Trophoblast cell (in vitro differentiated cells and primary cell): ENCODE measurements at places on chromosomes 7 and 10.

- peak; percentile 51 for DNase-seq
Measured at GRCh38 chr10:116947841-116948529, 57.0 kb downstream of the SHTN1 start.

DNA sequence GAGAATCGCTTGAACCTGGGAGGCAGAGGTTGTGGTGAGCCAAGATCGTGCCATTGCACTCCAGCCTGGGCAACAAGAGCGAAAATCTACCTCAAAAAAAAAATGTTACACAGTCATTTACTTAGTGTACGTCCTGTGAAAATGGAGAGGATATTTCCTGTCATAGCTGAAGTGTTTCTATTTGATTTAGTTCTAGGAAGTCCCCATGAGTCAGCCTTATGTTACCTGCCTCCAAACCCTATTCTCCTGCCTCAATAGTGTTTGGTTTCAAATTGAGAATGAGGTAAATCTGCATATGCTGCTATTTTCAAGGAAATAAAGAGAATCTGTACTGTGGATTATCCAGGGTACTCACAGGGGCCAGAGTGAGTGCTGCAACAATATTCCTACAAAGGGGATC is 1284.5 kb upstream of the AUTS2 start:
- no peak for DNase-seq

GRCh38 chr7:149855361-149856305 is 17.5 kb downstream of the ZNF862 start:
- DNase-seq: no peak

DNA sequence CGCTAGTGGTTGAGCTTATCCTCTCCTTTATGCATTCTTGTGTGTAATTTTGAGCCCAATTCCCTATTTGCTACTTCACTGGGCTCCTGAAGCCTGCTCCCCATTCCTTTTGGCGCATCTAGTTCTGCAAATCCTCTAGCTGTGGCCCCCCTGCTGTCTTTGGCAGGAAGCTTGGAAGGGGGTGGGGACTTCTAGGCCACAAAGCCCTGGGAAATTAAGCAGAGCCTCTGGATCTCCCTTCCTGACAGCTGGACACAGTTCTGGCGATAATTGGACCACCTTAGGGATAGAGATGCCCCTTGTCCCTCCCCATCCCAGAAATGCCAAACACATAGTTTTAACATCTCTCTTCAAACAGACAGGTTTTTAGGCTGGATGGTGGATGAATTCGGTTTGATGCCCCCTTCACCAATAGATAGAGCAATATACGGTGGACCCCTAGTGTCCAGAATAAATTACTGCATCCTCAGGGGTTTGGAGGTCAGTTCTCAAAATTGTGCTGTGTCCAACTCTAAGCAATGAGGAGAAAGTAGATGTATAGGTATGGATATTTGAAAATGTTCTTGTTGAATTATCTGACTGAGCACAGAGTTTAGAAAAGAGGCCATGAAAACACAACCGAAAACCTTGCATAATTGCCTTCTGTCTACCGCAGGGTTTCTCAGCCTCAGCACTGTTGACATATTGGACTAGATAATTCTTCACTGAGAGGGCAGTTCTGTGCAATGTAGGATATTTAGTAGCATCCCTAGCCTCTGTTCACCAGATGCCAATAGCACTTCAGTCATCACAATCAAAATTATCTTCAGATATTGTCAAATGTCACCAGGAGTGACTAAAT is 75.5 kb downstream of the PAPSS2 start:
- no peak for DNase-seq

GRCh38 chr7:158581440-158582088 is 6.1 kb downstream of the PTPRN2 start:
- DNase-seq: peak; percentile 76

- no peak for DNase-seq
Measured at GRCh38 chr10:92027141-92027540, 103.6 kb downstream of the BTAF1 start.

GRCh38 chr7:98105942-98106544 is 619 bp upstream of the LMTK2 start:
- peak; percentile 28 for DNase-seq

DNA sequence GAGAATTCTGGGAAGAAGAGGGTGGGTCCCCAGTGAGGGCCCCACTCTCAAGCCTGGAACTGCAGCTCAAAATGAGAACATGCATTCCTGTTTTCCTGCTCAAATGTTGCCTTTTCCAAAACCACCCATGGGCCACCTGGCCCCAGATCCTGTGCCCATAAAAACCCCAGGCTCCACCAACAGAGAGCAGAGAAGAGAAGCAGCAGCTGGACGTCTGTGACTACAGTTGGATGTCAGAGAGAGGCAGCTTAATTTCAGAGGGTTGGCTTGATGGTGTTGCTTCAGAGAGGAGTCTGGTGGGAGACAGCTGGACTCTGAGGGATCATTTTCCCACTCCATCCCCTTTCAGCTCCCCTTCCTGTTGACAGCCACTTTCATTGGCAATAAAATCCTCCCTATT is 256.4 kb downstream of the FZD1 start:
- no peak for DNase-seq

DNA sequence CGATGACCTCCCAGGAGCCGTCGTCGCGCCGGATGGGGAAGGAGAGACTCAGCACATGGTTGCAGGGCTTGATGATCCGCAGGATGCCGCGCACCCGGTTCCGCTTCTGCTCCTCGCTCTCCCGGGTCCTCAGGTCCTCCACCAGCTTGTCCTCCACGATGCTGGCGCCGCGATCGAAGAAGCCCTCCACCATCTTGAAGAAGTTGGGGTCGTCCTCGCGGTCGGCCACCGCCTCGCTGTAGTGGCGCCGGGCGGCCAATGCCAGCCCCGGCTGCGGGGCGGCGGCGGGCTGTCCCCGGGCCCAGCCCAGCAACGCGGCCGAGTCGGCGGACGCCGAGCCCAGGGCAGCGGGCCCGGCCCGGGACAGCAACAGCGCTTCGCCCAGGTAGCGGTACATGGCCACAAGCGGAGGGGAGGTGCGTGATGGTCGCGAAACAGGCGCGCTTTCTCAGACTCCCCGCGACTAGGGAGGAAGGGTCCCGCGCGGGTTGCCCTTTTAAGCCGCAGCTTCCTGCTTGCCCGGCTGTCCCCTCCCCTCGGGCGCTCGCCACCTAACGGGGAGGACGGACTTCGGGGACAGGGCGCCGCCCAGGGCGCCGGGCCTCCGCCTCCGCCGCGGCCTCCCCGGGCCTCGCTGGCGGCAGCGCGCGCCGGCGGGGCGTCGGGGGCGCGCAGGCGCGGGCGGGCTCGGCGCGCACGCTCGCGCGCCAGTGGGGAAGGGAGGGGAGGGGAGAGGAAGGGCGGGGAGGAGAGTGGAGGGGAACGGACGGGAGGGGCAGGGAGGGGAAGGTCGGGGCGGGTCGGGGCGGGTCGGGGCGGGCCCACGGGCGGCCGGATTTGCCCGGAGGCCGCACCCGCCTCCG is at the start of the genes GLUD1 and SHLD2:
TSS of gene GLUD1 (minus strand) at position 471 of the 863 bp plus-strand sequence. CDS start at position 397, 74 bp downstream.
TSS of gene SHLD2 (plus strand) at position 834 of the 863 bp plus-strand sequence. CDS start 56,149 bp downstream, outside the sequence.
- DNase-seq: peak; percentile 75

GRCh38 chr10:85620807-85621206 is 745.8 kb downstream of the GRID1 start:
- DNase-seq: no peak

DNA sequence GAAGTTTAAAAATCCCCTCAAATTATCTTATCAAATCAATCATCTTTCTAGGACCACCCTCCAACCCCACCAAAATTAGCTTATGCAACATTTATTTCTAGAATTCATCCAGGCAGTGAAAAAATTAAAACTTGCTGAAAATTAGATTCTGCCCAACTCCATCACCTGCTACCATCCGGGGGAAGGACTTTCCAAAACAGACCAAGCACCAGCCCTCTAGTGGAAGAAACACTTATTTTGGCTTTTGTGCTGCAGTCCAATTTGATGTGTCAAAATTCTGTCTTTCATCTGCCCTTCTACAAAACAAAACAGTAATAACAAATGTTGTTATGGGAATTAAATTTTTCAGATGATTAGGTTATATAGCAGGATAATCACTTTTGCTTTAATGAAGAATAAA is 35.1 kb downstream of the GCC1 start:
- DNase-seq: peak; percentile 30

DNA sequence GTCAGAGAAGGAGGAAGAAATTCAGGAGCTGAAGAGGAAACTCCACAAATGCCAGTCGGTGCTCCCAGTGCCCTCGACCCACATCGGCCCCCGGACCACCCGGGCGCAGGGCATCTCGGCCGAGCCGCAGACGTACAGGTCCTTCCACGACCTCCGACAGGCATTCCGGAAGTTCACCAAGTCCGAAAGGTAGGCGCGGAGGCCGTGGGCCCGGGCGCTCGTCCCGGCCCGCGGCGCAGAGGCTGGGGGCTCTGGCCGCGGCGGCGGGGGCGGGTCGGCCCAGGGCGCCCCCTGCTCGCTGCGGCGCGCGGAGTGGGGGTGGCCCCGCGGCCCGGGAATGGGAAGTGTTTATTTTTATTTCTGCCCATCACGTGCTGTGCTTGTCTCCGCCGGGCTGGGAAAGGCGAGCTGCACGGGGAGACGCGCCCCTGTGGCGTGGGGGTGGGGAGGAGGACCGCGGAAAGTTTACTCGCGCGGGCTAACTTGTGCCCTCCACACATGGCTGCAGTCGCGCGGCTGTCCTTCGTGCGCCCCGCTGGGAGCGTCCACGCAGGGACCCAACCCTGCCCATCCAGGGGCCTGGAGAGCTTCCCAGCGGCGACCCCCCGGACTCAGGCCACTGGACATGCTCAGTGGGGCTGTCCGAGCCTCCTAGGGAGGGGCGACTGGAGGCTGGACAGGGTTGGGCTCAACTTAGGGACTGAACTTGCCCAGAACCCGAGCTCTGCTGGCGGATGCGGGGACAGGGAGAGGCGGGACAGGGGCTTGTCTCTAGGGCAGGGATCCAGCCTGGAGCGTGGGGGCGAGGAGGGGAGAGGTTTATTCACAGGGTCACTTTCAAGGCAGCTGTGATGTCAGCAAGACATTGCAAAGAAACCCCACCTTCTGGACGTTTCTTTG is 82.6 kb upstream of the PRKG1 start:
- no peak for DNase-seq

GRCh38 chr7:36438211-36438610 is 48.5 kb downstream of the ANLN start:
- no peak for DNase-seq

DNA sequence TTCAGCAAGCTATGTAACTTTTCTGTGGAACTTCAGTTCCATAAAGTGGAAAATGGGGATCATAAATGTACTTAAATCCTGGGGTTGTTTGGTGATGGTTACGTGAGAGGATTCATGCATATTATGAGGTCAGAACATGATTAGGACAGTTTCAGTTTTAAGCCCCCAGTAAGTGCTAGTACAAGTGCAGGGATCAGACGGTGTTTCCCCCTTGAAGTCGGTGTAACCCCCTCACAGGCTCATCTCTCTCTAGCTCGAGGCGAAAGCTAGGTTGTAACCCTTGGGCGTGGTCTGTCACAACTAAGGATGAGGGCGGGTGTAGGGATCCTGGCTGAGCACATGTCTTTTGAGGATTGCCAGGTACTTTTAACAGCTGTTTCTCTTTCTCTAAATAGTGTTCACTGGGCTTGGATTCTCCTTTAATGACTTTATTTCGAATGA is 84.7 kb downstream of the SPAG6 start:
- no peak for DNase-seq

- no peak for DNase-seq
Measured at GRCh38 chr7:92914645-92915044, 78.3 kb upstream of the CDK6 start.

- peak; percentile 60 for DNase-seq
Measured at GRCh38 chr10:113108194-113108835, 158.3 kb downstream of the TCF7L2 start.

- DNase-seq: peak; percentile 59
Measured at GRCh38 chr10:86693721-86694369, 25.5 kb downstream of the LDB3 start.

- no peak for DNase-seq
Measured at GRCh38 chr10:113300617-113301016, 252.2 kb upstream of the HABP2 start.

DNA sequence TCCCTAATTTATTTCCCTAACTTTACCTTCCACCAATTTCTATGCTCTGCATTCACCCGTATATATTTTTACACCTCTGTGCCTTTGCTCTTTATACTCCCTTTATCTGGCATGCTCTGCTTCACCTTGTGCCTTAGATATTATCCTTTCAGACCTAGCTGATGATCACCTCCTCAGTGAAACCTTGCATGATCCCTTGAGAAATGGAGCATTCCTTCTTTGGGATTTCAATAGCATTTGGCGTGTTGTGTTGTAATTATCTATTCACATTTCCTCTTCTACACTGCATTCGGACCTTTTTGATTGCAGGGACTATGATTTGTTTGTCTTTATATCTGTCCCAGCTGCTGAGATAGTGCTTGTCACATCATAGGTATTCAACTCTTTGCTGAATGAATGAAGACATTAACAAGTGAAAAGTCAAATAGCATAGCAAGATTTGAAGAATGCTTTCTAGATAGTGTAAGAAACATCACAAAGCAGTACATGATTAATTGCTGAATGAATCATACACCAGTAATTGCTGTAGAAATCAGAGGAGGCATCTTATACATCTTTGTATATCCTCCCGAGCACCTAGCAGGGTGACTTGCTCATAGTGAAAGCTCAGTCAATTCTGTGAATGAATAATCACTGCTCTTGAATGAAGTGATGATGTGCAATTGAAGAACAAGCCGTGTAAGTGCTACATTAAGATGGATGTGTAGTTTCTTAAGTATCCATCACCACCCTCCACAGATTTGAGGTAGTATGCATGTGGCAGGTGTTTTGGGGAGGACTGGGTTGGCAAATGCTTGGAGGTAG is 2.0 kb upstream of the TM9SF3 start:
- DNase-seq: no peak

- no peak for DNase-seq
Measured at GRCh38 chr7:72307566-72307965, 104.6 kb downstream of the CALN1 start.

DNA sequence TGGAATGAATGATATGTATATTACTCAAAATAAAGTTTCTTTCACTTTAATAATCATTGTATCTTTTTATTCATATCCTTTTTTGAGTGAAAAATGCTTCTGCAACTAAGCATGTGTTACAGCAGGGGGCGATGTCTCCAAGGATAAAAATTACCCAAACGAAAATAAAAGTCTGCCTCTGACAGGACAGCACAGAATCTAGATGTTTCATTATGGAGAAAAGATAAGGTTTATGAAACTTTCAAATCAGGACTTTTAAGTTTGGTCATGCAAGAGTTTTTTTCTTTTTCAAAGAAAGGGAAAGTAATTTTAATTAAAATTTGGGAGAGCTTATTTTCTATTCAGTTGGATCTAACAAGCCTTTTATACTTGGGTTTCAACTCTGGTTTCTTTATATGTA is 48.4 kb downstream of the TES start:
- DNase-seq: no peak

GRCh38 chr10:72785409-72785808 is 93.5 kb downstream of the MCU start:
- no peak for DNase-seq

GRCh38 chr10:17026686-17027485 is 102.7 kb downstream of the CUBN start:
- DNase-seq: peak; percentile 6

- DNase-seq: no peak
Measured at GRCh38 chr7:52723606-52724005, 311.8 kb upstream of the POM121L12 start.

DNA sequence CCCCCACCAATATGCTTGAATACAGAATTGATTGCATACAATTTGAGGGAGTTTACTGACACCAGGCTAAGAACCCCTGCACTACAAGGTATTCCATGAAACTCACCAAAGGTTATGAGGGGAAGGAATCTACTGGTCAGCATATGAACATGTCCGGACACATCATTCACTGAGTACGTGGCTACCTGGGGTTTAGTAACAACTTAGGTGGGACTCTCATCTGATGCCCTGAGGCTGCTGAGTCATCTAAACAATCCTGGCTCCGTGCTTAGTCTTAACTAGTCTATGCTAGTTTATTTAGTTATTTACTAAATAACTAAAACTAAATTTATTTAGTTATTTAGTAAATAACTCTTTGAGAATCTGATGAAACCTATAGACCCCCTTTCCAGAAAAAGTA is 11.3 kb downstream of the PI4K2A start:
- DNase-seq: peak; percentile 86
